ENCODE measurements at places on chromosomes 6 and 20. TPM values are rescaled to one million over a fixed set of nuclear protein-coding genes. Genes with fewer than 3 reads are reported as not detected.

BIRC7 gene
- total RNA-seq: 2.9 TPM

DNA sequence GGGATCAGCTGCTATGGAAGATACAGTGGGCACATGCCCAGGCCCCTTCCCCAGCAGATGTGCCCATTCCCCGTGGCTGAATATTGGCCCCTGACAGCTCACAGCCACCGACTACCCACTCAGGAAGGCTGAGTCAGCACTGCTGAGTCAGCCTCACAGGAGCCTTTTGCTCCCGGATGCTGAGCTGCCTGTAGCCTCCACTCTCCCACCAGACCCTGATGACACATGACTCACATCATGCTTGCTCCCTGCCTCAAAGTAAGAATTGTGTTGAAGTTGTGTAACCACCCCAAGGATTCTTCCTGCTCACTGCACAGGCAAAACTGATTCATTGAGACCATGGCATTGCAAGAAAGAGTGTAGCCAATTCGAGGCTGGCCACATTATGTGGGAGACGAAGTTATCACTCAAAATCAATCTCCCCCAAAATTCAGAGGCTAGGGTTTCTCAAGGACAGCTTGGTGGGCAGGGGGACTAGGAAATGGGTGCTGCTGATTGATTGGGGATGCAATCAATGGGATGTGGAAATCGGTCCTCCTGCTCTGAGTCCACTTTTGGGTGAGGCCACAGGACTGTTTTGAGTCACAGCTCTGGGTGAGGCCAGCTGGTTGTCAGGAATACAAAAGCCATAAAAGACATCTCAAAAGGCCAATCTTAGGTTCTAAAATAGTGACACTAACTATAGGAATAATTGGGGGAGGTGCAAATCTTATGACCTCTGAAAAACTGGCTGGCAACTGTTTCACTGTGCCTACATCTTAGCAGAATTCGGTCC lies 556.6 kb upstream of the CDH4 start:
- H3K4me1 ChIP-seq: peaks cover 16% of the 10 kb centered on the region
- H3K27me3 ChIP-seq: no peaks in the 10 kb centered on the region
- no peak overlapping the region for H3K4me3 ChIP-seq
- no peaks in the 10 kb centered on the region for H3K36me3 ChIP-seq
- H3K27ac ChIP-seq: peak overlapping the region; percentile 66

GRCh38 chr6:17179530-17180073 lies 77.8 kb downstream of the STMND1 start:
- peak overlapping the region; percentile 37 for H3K27ac ChIP-seq
- DNase-seq: no peak
- H3K4me1 ChIP-seq: peaks cover 4% of the 10 kb centered on the region

STMND1 gene
- total RNA-seq: 0.16 TPM

- no peak overlapping the region for H3K4me3 ChIP-seq
- no peak overlapping the region for H3K27ac ChIP-seq
- no peaks in the 10 kb centered on the region for H3K36me3 ChIP-seq
- H3K4me1 ChIP-seq: no peaks in the 10 kb centered on the region
- DNase-seq: no peak
Observed at GRCh38 chr6:120785459-120786086, 548.7 kb downstream of the TBC1D32 start.

DNA sequence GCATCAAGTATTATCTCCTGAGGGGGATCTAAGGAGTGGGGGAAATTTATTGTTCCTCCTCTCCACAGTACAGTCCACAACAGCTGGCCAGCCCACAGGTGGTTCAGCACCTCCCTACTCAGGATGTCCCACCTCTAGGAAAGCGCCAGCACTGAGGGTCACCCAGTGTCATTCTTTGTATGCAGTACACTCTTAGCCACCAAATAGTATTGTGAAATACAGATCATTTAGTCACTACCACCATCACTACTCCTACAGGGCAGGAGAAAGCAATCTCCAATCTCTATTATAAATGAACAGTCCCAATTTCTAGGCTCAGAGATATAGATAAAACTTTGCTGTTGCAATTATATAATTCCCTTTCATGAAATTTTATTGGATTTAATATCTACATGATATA lies 6.3 kb upstream of the ZNF76 start:
- H3K4me3 ChIP-seq: no peak overlapping the region
- H3K27me3 ChIP-seq: no peaks in the 10 kb centered on the region
- H3K4me1 ChIP-seq: peaks cover 2% of the 10 kb centered on the region
- no peak for DNase-seq

DNA sequence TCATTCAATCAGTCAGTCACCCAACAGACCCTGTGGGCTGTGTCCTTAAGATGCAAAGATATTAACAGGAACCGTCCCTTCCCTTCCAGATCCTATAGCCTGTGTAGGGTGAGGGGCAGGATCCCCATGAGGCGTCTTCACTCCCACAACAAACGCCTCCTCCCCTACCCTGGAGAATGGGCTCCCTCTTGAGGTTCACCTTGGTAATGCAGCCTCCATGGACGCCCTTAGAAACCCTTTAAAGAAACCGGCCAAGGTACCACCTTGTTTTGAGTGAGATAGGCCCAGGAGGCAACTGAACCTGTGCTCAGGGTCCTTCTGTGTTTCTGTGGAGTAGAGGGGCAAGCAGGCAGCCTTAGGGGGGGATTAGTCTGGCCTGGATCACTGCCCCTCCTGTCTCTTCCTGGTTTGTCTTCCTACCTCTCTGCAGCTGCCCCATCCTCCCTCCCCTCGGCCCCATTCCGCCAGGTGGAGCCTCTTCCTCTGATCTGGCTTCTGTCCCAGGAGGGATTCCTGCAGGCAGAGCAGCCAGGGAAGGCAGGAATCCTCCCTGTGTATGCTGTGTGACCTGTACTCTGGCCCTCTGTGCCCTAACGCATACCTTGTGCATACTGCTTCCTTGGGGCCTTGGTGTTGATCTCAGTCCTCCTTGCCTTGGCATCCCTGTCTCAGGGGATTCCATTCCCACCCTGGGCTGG lies 6.6 kb upstream of the GUCA1A start:
- H3K4me1 ChIP-seq: no peaks in the 10 kb centered on the region
- H3K4me3 ChIP-seq: no peak overlapping the region
- H3K27me3 ChIP-seq: no peaks in the 10 kb centered on the region
- peak; percentile 22 for DNase-seq
- H3K36me3 ChIP-seq: no peaks in the 10 kb centered on the region

CTCFL gene
- not detected for total RNA-seq

- no peak overlapping the region for H3K27ac ChIP-seq
- no peaks in the 10 kb centered on the region for H3K36me3 ChIP-seq
- no peak for DNase-seq
- H3K4me3 ChIP-seq: no peak overlapping the region
Observed at GRCh38 chr6:169979873-169980432, 228.5 kb downstream of the ERMARD start.

GRCh38 chr20:40326784-40327183 lies 362.3 kb downstream of the MAFB start:
- no peaks in the 10 kb centered on the region for H3K27me3 ChIP-seq
- H3K36me3 ChIP-seq: no peaks in the 10 kb centered on the region
- no peak overlapping the region for H3K4me3 ChIP-seq
- no peak overlapping the region for H3K27ac ChIP-seq

DNA sequence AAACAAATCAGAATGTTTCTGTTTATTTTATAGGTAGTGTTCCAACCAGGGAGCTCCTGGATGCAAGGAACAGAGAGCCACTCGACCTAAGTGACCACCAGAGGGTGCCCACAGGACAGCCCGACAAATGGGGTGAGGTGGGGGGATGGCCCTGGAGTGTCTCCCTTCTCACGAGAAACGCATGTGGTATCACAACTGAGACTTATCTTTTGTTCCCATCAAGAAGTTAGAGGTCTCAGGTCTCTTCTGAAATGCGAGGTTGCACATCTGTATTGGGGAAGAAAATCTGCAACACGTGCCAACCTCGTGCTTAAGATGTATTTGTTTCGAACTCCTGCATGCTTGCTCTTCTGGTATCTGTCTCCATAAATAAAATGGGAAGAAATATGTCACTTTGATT lies 104.0 kb downstream of the ISM1 start:
- H3K36me3 ChIP-seq: no peaks in the 10 kb centered on the region
- H3K27me3 ChIP-seq: peaks cover 3% of the 10 kb centered on the region
- no peak overlapping the region for H3K27ac ChIP-seq
- H3K4me3 ChIP-seq: no peak overlapping the region

DNA sequence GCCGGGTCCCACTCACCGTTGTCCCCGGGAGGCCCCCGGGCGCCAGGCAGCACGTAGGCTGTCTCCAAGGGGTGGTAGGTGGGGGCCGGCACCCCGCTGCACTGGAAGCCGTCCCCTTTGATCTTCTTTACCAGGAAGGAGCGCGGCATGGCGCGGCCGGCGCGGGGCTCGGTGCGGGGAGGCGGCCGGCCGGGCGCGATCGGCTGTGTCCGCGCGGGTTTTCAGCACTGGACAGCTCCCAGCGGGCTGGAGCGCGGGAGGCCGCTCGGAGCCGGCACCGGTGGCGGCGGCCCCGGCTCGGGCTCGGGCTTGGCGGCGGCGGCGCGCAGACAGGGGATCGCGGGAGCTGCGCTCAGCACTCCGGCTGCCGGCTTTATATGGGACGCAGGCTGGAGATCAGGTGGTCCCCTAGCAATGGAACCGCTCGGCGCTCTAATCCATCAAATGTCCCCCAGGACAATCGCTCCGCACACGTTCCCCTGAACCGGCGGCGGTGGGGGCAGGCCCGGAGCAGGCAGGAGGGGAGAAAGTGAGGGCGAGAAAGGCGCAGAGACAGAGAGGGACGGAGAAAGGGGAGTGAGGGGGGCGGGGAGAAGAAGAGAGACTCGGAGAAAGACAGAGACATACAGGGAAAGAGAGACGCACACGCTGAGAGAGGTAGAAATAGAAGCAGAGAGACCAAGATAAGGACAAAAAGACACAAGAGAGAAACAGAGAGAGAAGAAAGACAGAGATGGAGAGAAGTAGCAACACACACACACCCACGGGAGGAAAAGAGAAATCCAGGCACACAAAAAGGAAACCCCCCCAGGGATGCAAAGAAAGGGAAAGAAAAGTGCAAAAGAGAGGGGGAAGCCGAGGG lies at the start of gene SCRT2:
Gene SCRT2 (minus strand): TSS at position 350 of the 862 bp plus-strand sequence. CDS start 201 bp downstream, at position 149.
- H3K27me3 ChIP-seq: peaks cover 49% of the 10 kb centered on the region
- no peaks in the 10 kb centered on the region for H3K36me3 ChIP-seq
- H3K27ac ChIP-seq: no peak within 1 kb of the TSS
- H3K4me3 ChIP-seq: no peak within 1 kb of the TSS
- peak; percentile 41 for DNase-seq
- H3K4me1 ChIP-seq: peaks cover 3% of the 10 kb centered on the region

PBOV1 gene
- not detected for total RNA-seq

- H3K4me3 ChIP-seq: no peak overlapping the region
- no peaks in the 10 kb centered on the region for H3K27me3 ChIP-seq
- peaks cover 17% of the 10 kb centered on the region for H3K36me3 ChIP-seq
Observed at GRCh38 chr6:10749734-10750133, 2.1 kb downstream of the TMEM14B start.

RMND1 gene
- 25.9 TPM for total RNA-seq

PSMF1 gene
- 133 TPM for total RNA-seq

- no peak for DNase-seq
- H3K36me3 ChIP-seq: no peaks in the 10 kb centered on the region
- H3K27me3 ChIP-seq: no peaks in the 10 kb centered on the region
- H3K4me3 ChIP-seq: no peak overlapping the region
- H3K27ac ChIP-seq: no peak overlapping the region
- H3K4me1 ChIP-seq: no peaks in the 10 kb centered on the region
Observed at GRCh38 chr6:93580446-93580845, 161.1 kb upstream of the EPHA7 start.

DNA sequence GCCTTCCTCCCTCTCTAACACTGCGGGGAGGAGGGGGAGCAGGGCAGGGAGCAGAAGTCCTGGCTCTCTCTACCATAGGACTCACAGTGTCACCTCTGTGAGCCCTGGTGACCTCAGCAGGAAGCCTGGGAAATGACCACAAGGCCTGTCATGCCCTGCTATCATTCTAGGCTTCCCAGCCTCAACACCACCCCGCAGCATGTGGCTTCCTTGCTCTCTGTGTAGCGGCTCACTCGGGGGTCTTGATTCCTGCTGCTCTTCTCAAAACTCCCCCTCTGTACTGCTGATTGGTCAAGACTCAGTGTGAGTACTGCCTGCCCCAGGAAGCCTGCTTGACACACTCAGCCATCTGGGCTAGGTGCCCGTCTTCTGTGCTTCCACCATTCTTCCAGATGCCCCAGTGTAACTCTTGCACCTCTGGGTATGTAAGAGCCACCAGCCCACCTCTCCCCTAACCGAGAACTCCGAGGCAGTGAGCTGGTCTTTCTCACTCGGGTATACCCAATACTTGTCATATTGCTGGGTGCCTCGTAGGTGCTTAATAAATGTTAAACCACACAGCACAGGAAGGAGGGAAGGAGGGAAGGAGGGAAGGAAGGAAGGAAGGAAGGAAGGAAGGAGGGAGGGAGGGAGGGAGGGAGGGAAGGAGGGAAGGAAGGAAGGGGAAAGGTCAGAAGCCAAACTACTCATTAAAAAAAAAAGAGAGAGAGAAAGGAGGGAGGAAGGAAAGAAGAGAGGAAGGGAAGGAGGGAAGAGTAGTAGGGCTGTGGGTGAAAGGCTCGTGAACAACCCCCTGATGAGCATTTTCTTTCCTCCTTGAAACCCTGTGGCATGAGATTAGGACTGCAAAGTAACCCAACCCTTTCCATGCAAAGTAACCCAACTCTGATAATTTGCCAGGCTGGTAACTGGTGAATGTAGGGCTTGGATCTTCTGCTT lies 5.0 kb downstream of the MDFI start:
- peaks cover 23% of the 10 kb centered on the region for H3K4me1 ChIP-seq
- no peak overlapping the region for H3K27ac ChIP-seq
- H3K36me3 ChIP-seq: peaks cover 5% of the 10 kb centered on the region
- no peaks in the 10 kb centered on the region for H3K27me3 ChIP-seq

GRCh38 chr6:84773133-84773430 lies 8.7 kb upstream of the TBX18 start:
- no peaks in the 10 kb centered on the region for H3K36me3 ChIP-seq
- no peaks in the 10 kb centered on the region for H3K4me1 ChIP-seq
- H3K4me3 ChIP-seq: peak overlapping the region; percentile 57
- DNase-seq: no peak
- H3K27me3 ChIP-seq: peaks cover 80% of the 10 kb centered on the region

RAB44 gene
- 0.14 TPM for total RNA-seq

All from astrocyte (in vitro differentiated cells and primary cell).